ENCODE measurements at places on chromosomes 3 and 15. TPM values are rescaled to one million over a fixed set of nuclear protein-coding genes. Genes with fewer than 3 reads are reported as not detected.

- H3K27me3 ChIP-seq = no peaks in the 10 kb centered on the region
- no peak for DNase-seq
- no peak overlapping the region for H3K4me3 ChIP-seq
- H3K4me1 ChIP-seq = no peaks in the 10 kb centered on the region
- H3K36me3 ChIP-seq = no peaks in the 10 kb centered on the region
Measured at GRCh38 chr3:46316206-46316605, 37.7 kb upstream of the CCR2 start.

DNA sequence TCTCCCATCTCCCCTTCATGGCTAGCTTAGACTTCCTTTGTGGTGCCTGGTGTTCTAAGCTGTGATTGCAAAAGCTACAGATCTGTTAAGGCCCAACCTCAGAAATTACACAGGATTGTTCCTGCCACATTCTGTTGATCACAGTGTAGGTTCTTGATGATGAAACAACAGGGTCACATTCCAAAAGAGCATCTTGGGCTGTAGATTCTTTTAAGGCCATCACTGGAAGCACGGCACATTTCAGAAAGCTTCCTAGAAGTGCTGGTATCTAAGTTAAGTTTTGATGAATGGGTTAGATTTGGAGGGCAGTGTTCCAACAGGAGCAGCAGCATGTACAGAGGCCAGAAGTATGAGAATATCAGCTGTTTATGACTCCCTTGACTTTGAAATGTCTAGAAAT, 107.5 kb upstream of the SKOR1 start:
- no peak overlapping the region for H3K27ac ChIP-seq
- H3K4me3 ChIP-seq = no peak overlapping the region
- H3K4me1 ChIP-seq = no peaks in the 10 kb centered on the region
- no peaks in the 10 kb centered on the region for H3K27me3 ChIP-seq
- H3K36me3 ChIP-seq = no peaks in the 10 kb centered on the region

DNA sequence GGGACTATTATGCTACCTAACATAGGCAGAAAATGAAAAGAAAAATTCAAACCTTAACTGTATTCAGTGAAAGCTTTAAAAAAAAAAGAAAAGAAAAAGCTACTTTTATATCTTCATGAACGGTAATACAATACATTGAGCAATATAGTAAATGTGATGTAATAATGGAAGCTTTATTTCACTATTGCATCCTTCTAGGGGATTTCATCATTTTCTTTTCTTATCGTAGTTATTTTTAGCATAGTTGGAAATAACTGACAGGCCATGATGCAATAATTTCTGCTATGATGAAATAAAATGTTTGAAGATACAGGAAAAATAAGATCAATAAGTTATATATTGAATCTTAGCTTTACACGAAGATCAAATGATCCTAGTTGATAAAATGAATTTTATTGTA, 40.3 kb upstream of the ZCWPW2 start:
- no peaks in the 10 kb centered on the region for H3K27me3 ChIP-seq
- no peaks in the 10 kb centered on the region for H3K36me3 ChIP-seq
- H3K4me3 ChIP-seq = peak overlapping the region; percentile 11
- no peak overlapping the region for H3K27ac ChIP-seq
- peaks cover 4% of the 10 kb centered on the region for H3K4me1 ChIP-seq
- DNase-seq = no peak

GRCh38 chr3:72537448-72537847, 310.8 kb downstream of the SHQ1 start:
- no peaks in the 10 kb centered on the region for H3K27me3 ChIP-seq
- no peak overlapping the region for H3K27ac ChIP-seq
- DNase-seq = no peak
- H3K4me3 ChIP-seq = no peak overlapping the region

GRCh38 chr15:58182460-58183163, 44.4 kb downstream of the AQP9 start:
- DNase-seq = peak; percentile 87
- H3K4me1 ChIP-seq = peaks cover 9% of the 10 kb centered on the region
- peaks cover 10% of the 10 kb centered on the region for H3K27me3 ChIP-seq

DNA sequence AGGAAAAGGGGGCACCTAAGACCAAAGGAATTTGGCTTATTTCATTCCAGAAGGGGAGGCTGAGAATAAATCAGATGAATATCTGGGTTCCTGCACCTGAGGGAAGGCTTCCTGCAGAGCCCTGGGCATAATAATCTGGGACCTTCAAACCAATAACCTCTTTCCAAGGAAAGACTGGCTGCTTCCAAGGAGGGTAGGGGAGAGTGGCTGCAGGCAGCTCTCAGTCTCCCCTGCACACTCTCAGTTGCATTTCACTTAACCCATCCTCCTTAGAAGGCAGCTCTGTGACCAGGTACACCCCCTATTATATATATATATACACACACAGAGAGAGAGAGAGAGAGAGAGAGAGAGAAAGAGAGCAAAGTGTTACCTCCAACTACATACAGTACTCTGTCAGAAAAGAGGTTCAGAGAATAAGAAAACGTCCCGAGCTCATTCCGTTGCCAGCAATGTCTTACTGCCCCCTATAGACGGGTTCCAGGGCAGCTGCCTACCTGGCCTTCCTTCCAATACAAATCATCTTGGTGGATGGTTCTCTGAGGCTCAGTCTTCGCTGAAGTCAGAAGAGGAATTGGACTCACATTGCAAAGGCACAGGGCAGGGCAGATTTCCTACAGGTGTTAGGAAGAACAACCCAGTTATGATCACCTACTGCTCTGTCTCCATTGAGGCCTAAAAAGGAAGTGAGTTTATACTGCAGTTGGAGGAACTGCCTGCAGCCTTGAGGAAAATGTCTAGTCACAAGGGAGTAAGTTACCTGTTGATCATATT, 26.1 kb downstream of the CAPN3 start:
- no peak overlapping the region for H3K4me3 ChIP-seq
- no peaks in the 10 kb centered on the region for H3K27me3 ChIP-seq
- H3K27ac ChIP-seq = no peak overlapping the region
- H3K4me1 ChIP-seq = no peaks in the 10 kb centered on the region
- no peaks in the 10 kb centered on the region for H3K36me3 ChIP-seq

DNA sequence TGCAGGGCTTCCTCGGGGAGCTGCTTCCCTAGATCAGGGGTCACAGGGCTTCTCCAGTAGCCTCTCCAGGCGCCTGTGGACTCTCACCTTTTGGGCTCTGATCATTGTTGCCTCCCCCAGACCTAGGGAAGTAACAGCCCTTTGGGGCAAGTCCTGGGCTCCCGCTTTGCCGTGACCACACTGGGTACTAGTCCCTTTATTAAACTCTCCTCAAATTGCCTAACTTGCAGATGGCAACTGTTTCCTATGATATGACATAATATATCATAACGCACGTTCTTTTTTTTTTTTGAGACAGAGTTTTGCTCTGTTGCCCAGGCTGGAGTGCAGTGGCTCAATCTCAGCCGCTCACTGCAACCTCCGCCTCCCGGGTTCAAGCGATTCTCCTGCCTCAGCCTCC, 17.9 kb upstream of the NRROS start:
- H3K4me1 ChIP-seq = no peaks in the 10 kb centered on the region
- H3K27me3 ChIP-seq = no peaks in the 10 kb centered on the region
- no peak overlapping the region for H3K27ac ChIP-seq
- no peak for DNase-seq
- H3K4me3 ChIP-seq = no peak overlapping the region

DNA sequence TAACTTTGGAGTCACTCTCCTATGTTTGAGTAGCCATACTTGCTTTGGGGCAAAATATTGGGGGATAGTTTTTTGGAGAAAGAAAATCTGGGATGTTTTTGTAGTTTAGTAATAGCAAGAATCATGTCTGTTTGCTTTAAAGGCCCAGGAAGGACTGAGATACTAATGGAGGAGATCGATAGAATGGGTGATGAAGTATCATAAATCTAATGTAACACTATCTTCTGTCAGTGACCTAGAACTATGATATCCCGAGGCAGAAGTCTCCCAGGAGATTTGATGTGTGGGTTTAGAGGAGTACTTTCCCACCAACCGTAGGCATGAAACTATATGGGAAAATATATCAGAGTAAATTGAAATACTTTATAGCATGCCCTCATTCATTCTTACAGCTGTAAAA, 21.0 kb upstream of the NFKBIZ start:
- H3K27me3 ChIP-seq = no peaks in the 10 kb centered on the region
- DNase-seq = no peak
- H3K4me3 ChIP-seq = peak overlapping the region; percentile 82
- H3K4me1 ChIP-seq = peaks cover 10% of the 10 kb centered on the region
- H3K36me3 ChIP-seq = no peaks in the 10 kb centered on the region

GRCh38 chr15:57363661-57364060, 12.6 kb upstream of the CGNL1 start:
- no peaks in the 10 kb centered on the region for H3K27me3 ChIP-seq
- H3K4me1 ChIP-seq = peaks cover 10% of the 10 kb centered on the region
- H3K27ac ChIP-seq = no peak overlapping the region
- DNase-seq = no peak
- no peaks in the 10 kb centered on the region for H3K36me3 ChIP-seq

DNA sequence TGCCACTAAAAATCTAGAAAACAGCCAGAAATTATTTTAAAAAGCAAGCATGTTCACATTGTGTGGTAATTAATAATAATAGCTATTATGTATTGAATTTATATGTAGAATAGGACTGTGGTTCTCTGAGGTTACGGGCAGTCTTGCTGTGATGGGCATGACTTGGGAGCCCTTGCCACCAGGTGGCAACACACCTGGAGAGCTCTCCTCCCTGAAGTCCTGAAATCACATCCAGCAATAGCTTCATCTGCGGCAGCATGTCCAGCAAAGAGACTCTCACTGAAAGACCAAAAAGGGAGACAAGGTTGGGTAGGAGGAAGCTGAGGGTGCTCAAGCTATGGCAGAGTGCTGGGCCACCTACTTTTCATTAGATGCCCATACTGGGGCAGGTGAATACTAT, 206.8 kb upstream of the IL12A start:
- H3K4me3 ChIP-seq = no peak overlapping the region

The SHISA5 gene
- total RNA-seq = 193 TPM

The CLDN1 gene
- 12.7 TPM for total RNA-seq

The PLCD1 gene
- 55.8 TPM for total RNA-seq

The KIF23 gene
- total RNA-seq = 82.6 TPM

The CNTN4 gene
- total RNA-seq = 10.8 TPM

The CHRNA5 gene
- total RNA-seq = 14.0 TPM
